ENCODE measurements at places on chromosomes 7 and 10.

GRCh38 chr7:94348142-94348541 is 46.6 kb upstream of the COL1A2 start:
- DNase-seq, result no peak

DNA sequence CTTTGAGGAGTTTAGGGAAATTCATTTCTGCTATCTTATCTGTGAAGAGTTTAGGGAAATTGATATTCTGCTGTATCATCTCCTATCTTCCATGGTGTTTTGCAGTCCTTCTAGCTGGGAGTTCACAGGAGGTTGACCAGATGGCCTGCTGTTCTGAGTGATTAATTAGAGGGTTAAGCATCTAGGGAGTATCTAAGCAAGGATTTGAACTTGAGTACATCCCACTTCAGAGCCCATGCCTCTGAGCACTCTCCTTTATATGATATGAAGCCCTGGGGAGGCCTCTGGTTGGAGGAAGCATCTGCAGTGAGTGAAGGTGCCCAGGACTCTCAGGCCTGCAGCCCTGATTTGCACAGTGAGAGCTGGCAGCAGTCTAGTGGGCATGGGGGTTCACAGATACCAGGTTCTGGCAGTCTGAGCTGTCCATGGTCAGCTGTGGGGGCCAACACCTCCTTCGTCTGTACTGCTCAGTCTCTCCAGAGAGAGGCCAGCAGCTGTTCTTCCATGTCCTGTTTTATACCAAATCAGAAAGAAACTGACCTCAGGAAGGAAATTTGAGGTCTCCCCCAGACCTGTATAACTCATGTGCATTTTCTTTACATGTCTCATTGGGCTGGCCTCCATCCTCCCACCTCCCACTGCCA is 156.9 kb downstream of the PLCE1 start:
- no peak for DNase-seq

DNA sequence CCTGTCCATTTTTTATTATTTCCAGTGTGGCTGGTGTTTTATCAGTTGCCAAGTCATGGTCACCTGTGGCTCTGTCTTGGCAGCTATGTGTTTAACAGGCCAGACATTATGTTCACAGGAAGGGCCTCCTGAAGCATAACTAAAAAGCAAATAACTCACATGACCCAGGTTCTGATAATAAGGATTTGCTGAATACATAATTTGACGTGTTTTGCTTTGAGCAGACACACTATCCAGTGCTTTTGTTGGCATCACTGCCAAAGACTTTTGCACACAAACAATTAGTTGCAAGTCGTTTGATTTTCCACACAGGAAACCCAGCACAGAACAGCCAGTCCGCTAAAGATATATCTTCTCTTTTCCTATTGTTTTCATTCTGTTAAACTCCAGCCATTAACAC is 173.6 kb downstream of the ARL4A start:
- no peak for DNase-seq

GRCh38 chr10:75651417-75651816 is 220.0 kb downstream of the LRMDA start:
- no peak for DNase-seq

- no peak for DNase-seq
Measured at GRCh38 chr7:91850455-91850854, 30.0 kb downstream of the MTERF1 start.

DNA sequence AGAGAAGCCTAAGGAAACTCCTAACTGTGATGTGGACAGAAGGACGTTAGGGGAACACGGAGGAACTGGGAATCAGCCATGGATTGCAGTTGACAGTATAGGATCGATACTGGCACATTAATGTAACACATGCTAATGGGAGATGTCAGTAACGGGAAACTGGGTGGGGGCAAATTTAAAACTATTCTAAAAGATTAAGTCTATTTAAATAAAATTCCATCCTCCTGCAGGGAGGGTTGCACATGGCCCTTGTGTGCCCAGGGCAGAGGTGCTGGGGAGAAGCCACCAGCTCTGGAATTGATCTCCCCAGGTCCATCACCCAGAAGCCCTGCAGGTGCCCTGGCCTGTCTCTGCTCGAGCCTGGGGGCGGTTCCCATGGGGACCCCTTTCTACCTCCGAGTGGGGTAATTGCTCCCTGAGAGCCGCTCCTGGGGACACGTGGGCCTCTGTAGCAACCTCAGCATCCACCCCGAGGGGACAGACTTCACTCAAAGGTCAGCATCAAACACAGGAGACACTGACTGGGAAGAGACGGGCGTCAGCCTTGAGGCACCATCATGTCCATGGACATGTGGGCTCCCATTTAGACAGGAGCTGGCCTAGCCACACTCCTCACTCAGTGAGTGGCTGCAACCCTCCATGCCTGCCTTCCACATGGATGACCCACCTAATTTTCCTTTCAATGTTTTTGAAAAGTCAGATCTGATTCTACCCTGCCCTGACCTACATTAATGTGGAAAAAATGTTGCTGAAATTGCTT is 21.1 kb downstream of the SCART1 start:
- no peak for DNase-seq

- no peak for DNase-seq
Measured at GRCh38 chr10:34814223-34814912, 728 bp downstream of the PARD3 start.

DNA sequence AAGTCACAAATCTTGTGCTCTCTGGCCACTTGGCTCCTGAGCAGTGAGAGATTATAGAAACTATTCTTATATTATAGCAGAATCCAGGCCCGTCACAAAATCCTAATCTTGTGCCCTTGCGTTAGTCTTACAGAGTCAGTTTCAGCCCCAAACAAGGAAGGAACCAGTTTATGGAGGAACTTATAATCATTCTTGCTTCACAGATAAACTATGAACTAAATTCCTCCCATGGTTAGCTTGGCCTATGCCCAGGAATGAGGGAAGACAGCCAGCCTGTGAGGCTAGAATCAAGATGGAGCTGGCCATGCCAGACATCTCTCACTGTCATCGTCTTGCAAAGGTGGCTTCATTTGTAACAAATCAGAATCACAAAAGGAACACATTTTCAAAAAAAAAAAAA is 199.7 kb upstream of the PITRM1 start:
- no peak for DNase-seq

- DNase-seq, result no peak
Measured at GRCh38 chr10:12262278-12262981, 66.4 kb downstream of the CDC123 start.

GRCh38 chr10:85547460-85548023 is 819.1 kb downstream of the GRID1 start:
- no peak for DNase-seq

- no peak for DNase-seq
Measured at GRCh38 chr10:69176823-69177222, 3.2 kb upstream of the SUPV3L1 start.

- no peak for DNase-seq
Measured at GRCh38 chr7:151544183-151544582, 24.5 kb upstream of the RHEB start.

DNA sequence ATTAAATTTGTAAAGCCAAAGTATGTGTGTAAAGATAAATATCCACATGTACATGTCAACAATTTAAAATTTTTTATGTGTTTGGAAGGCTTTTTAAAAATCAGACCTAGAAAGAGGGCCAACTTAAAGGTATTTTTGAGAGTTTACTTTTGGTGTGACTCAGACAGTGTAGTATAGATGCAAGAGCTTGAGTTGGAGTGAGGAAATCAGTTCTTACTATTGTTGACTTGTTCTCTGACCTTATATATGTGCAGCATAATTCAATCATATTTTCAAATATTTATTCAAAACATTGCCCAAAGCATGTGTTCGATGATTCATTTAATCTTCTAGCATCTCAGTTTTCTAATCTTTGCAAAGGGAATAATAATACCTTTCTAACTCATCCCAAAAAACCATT is 243.7 kb upstream of the PRKCQ start:
- DNase-seq, result no peak

DNA sequence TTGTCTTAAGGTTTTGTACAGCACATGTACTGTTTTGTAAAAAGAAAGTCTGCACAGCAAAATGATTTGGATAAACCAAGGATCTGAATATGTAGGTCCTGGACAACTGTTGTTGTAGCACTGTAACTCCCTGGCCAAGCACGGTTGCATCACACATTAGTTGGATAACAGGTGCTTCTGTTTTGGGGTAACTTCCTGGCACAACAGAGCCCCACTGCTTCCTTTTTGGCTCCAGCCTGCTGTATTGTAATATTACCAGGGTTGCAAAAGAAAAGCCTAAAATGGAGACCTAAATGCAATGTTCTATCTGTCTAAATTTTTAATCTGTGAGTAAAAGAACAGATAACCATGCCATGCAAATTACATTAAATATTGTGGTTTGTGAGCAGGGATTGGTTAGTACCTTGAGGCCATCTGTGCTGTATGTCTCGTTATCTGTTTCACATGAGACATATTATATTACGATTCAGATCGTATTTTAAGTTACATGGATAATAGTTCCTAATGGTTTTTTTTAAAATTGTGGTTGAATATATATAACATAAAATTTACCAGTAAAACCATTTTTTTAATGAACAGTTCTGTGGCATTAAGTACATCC is 27.5 kb upstream of the WAC start:
- no peak for DNase-seq

GRCh38 chr10:102408728-102409603 is 9.6 kb downstream of the PSD start:
- DNase-seq, result peak; percentile 67

DNA sequence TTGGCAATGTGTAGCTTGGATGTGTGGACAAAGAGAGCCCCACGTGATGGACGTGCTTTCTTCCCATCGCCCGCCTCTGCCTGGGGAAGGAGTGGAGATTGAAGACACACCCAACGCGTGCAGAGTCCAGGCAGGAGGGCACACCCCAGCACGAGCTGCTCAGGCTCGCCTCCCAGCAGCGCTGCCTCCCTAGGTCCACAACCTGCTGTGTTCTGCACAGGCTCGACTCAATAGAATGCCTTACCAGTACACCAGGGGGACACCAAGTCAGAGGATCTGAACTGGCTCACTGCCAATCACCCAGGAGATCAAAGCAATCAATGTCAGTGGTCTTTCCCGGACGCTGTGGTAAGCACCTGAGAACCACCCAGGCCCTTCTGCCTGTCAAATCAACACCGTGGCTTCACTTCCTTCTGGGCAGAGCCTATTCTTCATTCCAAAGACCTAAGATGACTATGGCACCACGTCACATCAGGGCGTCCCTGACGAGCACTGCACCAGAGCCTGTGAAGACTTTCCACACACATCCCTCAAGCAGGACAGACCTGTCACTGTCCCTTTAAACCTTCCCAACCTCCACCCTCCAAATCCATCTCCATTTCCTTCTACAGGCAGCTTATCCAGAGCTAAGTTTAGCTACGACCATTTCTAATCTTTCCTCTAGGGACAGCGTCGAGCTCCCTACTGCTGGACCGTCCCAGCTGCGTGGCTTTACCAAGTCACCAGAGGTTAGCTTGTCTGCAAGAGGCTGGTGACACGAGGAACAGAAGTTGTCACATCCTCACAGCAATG is 72.3 kb downstream of the AMZ1 start:
- no peak for DNase-seq

DNA sequence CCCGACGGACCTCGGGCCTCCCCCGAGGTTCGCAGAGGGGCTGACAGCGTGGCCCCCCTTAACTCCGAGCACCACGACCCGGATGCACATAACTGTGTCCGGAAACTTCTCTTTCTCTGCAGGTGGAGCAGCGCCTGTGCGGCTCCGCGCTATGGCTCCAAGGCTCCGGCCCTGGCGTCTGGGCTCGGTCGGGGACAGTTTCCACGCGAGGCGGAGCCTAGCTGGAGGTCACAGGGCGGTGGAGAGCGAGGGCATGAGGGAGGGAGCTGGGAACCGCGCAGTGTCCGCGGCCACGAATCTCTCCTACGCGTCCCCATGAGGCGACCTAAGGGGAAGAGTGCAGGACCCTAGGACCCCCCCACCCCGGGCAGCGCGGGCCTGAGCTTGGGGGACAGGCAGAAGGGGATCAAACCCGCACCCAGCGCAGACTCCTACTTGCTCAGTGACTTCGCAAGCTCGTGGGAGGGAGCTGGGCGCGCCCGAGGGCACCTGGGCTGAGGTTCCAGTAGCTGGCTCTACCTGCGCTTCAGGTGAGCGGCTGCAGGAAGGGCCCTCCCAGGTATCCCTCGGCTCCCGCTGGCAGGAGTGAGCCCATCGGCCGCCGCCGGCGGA is 8.6 kb upstream of the MNX1 start:
- no peak for DNase-seq

GRCh38 chr7:73373741-73374140 is 45.8 kb downstream of the FKBP6 start:
- DNase-seq, result no peak

- no peak for DNase-seq
Measured at GRCh38 chr7:104656467-104656866, 328.1 kb downstream of the LHFPL3 start.

All from activated T-helper 9 cell treated with anti-CD3 and anti-CD28 coated beads, Interleukin-2, amount 50 U/mL, for 16 hours (primary cell).